ENCODE measurements at places on chromosomes 6 and 20. TPM values are rescaled to one million over a fixed set of nuclear protein-coding genes. Genes with fewer than 3 reads are reported as not detected.

GRCh38 chr20:43385914-43386313, 71.8 kb upstream of the SRSF6 start:
- DNase-seq: no peak

DNA sequence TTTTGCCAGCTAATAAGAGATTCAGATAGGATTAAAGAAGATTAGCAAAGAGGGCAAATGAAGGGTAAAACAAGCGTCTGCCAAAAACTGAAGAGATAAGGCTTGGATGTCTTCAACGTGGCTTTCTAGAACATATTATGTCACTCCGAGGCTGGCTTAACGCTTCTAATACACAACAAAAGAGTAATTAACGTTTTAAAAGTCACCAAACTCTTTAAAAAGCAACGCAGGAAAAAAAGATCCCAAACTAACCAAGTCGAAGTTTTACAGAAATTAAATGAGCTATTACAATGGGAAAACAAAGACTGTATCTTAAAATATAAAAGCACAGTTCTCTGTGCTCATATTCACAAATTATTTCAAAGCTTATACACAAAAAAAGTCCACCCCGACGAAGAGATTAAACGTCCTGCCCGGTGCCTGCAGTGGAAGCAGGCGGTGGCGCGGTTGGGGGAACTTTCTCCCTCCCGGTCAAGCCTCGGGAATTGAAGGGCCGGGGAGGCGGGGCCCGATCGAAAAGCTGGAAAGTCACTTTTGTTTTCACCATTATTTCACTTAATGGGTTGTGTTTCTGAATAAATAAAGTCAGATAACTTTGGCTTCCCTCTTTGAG, 1.2 kb downstream of the MAK start:
- no peak for DNase-seq

DNA sequence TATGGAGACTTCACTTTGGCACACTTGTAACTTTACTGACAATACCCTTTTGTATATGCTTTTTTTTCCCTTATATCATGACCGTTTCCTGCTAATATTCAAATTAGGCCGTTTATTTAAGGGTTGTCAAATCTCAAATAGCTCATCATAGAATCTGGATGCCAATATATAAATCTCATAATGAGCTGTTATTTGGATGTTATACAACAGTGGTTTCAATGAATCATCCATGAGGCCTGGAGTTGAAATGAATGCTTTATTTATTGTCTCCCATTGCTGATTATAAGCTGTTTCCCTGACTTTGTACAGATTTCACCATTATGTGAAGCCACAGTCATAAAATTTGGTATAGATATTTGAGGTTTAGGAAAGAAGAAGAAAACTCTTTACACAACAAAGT, 256.1 kb downstream of the PLCB1 start:
- DNase-seq: peak; percentile 58

- no peak for DNase-seq
Observed at GRCh38 chr6:37783856-37784584, 35.5 kb upstream of the ZFAND3 start.

DNA sequence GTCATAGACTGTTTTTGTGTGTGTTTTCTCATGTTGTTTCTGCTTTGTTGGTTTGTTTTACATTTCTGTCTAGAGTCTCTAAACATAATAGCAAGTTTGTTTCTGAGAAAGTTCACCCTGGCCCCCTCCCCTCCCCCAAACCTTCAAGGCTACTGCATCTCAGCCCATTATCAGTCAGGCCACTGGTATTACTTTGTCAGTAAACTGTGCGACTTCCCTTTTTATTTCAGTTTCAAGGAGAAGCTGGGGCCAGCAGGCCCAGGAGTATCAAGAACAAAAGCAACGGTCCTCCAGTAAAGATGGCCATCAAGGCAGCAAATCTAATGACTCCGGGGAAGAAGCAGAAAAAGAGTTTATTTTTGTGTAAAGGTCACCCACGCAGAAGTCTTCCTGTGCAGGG, 32.8 kb upstream of the SCGN start:
- DNase-seq: no peak

The KHDC1 gene
- 7.7 TPM for polyA plus RNA-seq

The UNC5CL gene
- polyA plus RNA-seq: not detected

DNA sequence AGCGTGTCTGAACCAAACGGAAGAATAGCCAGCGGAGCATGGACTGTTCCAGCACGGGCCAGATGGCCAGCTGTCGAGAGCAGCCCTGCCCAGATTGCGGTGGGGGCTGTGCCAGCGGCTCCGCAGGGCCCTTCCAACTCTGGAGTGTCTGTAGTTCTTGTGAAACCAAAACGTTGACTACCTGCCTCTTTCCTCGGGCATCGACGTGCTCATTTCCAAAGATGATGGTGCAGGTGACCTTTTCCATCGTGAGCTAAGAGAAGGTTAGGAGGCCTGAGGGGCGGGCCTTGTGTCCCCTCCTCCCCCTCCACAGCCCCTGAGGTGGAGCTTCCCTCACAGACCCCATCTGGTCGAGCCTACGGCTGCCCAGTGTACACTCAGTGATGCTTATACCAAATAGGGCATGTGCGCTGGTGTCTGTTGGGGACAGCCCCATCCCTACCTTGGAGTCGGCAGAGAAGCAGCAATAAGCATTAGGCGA, 12.9 kb upstream of the C20orf144 start:
- DNase-seq: no peak

DNA sequence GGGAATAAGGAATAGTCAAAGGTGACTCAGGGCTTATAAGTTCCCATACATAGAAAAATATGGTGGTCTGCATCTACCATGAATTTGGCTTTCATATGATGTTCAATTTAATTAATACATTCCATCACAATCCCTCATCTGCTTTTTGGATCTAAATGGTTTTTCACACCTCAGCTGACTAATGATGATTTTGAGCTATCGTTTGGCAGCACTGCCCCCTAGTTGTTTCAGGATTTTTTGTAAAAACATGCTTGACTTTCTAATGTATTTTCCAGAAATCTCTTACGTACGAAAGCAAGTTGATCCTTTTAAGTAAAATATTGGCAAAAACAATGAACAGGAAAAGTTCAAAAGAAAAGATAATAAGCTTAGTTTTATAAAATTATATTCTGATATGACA, 408.6 kb upstream of the ADGRB3 start:
- DNase-seq: no peak

- DNase-seq: no peak
Observed at GRCh38 chr6:34236131-34236442, 586 bp upstream of the HMGA1 start.

- DNase-seq: no peak
Observed at GRCh38 chr6:40999569-40999968, 39.5 kb downstream of the UNC5CL start.

Data from BJ (cell line).